Esophagus squamous epithelium (tissue), 5 donors: ENCODE measurements at places on chromosomes 6 and 20.

- DNase-seq: no peak
These were observed 74.9 kb downstream of the MAP3K4 start for GRCh38 chr6:161066511-161066910.

DNA sequence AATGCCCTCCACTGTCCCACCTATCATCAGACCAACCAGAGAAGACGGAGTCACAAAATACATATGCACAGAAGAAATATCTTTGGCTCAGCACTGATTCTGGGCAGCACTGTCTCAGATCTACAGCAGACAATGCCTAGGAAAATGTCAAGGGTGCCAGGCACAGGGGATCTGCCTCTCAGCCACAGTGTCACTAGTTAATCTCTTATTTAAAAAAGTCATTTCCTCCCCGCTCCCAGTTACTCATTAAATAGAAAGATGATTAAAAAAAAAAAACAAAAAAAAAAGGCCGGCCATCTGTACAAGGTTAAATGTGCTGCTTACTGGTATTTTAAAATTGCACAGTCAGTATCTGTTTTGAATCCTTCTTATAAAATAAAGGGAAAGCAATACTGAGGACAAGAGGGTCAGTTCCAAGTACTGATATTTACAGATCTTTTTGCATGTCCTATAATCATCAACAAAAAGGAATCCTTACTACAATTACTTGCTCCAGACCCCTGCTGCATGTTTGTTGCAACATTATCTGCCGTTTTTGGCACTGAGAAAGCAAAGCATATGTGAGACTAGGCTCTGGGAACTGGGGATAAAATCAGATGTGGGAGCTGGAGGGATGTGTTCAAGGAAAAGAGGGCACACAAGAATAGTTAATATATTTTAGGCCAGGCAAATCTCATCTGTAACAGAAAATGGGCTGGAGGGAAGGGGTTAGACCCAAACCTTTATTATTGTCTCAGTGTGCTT, 299.3 kb downstream of the KIF16B start:
- DNase-seq: no peak

DNA sequence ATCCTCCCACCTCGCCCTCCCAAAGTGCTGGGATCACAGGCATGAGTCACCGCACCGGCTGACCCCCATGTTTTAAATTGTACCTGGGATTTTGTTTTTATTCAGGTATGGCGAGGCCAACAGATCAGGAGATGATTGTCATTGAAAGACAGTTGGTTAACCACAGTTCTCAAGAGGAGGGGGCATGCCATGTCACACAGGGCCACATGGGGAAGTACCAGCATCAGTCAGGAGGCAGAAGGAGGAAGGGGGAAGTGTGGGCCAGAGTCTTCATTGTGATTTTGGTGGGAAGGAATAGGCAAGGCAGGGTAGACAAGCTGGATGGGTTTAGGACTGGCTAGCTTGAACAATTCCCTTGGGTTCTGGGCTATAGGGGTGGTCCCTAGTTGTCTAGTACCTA, 9.9 kb upstream of the MMP9 start:
- no peak for DNase-seq

- no peak for DNase-seq
These were observed 19.2 kb upstream of the PTGIS start for GRCh38 chr20:49587111-49587570.

- DNase-seq: no peak
These were observed 179.6 kb upstream of the PTCHD4 start for GRCh38 chr6:48290595-48290994.
